CD8-positive, alpha-beta memory T cell (primary cell): ENCODE measurements at places on chromosomes 6 and 20. TPM values are rescaled to one million over a fixed set of nuclear protein-coding genes. Genes with fewer than 3 reads are reported as not detected.

- peak overlapping the region; percentile 30 for H3K27ac ChIP-seq
- no peaks in the 10 kb centered on the region for H3K36me3 ChIP-seq
- H3K27me3 ChIP-seq, result no peaks in the 10 kb centered on the region
- peaks cover 18% of the 10 kb centered on the region for H3K4me1 ChIP-seq
- DNase-seq, result peak; percentile 66
Observed at GRCh38 chr6:166540631-166541331, 45.7 kb downstream of the RAMACL start.

DNA sequence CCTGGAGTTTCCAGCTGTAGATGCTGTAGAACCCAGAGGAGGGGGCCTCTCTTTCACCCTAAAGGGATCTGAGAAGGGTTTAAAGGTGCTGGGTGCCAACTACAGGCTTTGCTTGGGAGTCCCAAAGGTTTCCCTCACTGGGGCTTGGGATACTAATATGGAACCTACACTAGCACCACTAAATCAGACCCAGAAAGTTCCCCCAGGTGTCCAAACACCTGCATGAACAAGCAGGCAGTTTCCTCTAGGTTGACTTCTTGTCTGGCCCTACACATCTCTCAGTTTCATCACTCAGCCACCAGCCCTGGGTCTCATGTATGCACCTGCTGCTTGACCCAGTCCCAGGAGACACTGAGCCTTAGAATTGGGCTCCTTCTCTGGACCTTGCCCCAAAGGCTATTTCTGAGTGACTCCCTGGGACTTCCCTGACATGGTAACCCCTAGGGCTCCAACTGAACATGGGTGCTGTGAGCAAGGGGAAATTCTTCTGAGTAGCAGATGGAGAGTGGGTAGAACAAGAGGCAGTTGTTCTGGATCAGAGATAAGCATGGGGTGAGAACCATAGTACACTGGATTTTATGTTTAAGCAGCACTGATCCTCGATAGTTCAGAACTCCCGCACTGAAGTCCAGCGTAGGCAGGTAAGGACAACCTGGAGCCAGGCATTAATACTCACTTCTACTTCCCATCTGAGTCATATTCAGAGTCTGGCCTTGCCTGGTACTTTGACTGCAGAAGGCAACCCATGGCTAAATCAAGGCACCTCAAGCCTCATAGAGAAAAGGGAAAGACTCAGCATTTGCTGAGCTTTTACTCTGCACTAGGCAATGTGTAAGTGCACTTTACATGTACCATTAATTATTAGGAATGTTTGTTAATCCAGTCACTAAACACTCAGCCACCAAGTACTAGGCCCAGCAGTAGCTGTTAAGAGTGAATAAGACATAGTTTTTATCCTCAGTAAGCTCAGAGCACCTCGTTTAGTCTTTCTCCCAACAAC, 16.8 kb downstream of the BCL2L1 start:
- no peaks in the 10 kb centered on the region for H3K27me3 ChIP-seq
- H3K4me3 ChIP-seq, result no peak overlapping the region
- no peak for DNase-seq
- H3K36me3 ChIP-seq, result peaks cover 26% of the 10 kb centered on the region

GRCh38 chr20:61925555-61926252, 140.0 kb downstream of the TAF4 start:
- no peak overlapping the region for H3K4me3 ChIP-seq
- no peaks in the 10 kb centered on the region for H3K4me1 ChIP-seq
- no peaks in the 10 kb centered on the region for H3K36me3 ChIP-seq
- H3K27me3 ChIP-seq, result no peaks in the 10 kb centered on the region

GRCh38 chr20:7383216-7383615, 557.0 kb downstream of the HAO1 start:
- no peak overlapping the region for H3K27ac ChIP-seq
- H3K27me3 ChIP-seq, result no peaks in the 10 kb centered on the region
- H3K4me1 ChIP-seq, result no peaks in the 10 kb centered on the region
- no peak overlapping the region for H3K4me3 ChIP-seq
- no peak for DNase-seq

Gene PCMTD2
- 37.4 TPM for total RNA-seq

Gene SLC35F1
- total RNA-seq, result not detected
